ENCODE measurements at places on chromosomes 1 and 21. TPM values are rescaled to one million over a fixed set of nuclear protein-coding genes. Genes with fewer than 3 reads are reported as not detected.

KRTAP7-1 gene
- not detected for total RNA-seq

CLCA1 gene
- total RNA-seq, result not detected

RGSL1 gene
- total RNA-seq, result not detected

TEX38 gene
- total RNA-seq, result not detected

MAEL gene
- not detected for total RNA-seq

IKBKE gene
- total RNA-seq, result 21.4 TPM

SDC3 gene
- 13.1 TPM for total RNA-seq

YBEY gene
- total RNA-seq, result 7.8 TPM

CCDC27 gene
- total RNA-seq, result not detected

GRCh38 chr21:33022828-33023573 is 2.7 kb upstream of the OLIG2 start:
- DNase-seq, result no peak

DNA sequence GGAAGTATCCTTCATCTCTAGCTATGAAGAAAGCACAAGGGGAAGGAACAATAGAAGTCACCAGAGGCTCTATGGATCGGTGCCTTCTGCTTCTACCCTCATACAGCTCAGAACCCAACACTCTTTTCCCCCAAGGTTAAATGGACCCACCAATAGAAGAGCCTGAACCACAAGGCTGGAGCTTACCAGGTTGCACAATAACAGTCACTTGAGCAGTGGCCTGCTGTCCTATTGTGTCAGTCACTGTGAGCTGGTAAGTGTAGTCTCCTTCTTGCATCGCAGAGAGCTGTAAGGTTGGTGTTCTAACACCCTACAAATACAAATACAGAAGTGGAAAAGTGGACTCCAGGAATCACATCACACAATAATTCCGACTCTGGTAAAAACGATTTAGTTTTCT is 103.0 kb downstream of the KIAA0319L start:
- no peak for DNase-seq

GRCh38 chr1:168893359-168893801 is 164.4 kb upstream of the DPT start:
- no peak for DNase-seq

GRCh38 chr1:33374336-33375105 is 53.6 kb upstream of the A3GALT2 start:
- DNase-seq, result peak; percentile 89

DNA sequence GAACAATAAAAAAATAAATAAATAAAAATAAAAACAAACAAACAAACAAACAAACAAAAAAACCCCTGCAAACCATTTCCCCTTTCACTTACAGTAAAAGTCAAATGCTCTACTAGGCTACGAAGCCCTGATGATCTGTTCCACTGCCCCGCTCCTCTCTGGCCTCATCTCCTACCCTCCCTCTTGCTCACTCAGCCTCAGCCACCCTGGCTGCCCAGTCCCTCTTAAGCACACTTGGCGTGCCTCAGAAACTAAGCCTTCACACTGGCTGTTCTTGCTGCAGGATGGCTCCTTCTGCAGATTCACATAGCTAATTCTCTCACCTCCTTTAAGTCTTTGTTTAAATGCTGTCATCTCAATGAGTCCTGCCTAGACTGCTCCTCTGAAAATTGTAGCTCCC is 30.8 kb upstream of the UHMK1 start:
- no peak for DNase-seq

- no peak for DNase-seq
These were observed 86.9 kb downstream of the SMYD2 start for GRCh38 chr1:214367841-214368240.

DNA sequence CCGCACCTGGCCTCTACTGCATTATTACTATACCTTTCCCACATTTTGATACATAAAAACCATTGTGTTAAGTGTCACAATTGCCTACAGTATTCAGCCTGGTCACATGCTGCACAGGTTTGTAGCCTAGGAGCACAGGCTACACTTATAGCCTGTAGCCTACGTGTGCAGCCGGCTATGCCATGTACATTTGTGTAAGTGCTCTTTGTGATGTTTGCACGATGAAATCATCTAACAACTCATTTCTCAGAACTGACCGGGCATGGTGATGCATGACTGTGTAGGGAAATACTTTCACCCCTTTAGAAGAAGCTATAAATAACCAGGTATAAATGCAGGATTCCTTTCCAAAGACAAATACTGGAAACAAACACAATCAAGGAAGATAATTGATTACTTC is 12.1 kb downstream of the ERG start:
- peak; percentile 32 for DNase-seq

DNA sequence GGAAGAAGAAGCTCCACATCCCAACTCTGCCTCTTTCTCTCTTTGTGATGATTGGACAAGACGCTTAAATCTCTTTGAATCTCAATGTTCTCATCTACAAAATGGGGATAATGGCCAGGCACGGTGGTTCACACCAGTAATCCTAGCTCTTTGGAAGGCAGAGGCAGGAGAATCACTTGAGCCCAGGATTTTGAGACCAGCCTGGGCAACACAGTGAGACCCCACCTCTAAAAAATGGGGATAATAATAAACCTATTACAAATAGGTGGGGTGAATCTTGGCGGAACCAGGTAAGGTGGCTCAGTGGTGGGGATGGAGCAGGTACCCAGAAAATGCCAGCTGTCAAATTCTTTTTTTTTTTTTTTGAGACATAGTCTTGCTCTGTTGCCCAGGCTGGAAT is 29.4 kb upstream of the ARHGEF10L start:
- no peak for DNase-seq

GRCh38 chr1:36531833-36532232 is 49.1 kb upstream of the CSF3R start:
- no peak for DNase-seq

DNA sequence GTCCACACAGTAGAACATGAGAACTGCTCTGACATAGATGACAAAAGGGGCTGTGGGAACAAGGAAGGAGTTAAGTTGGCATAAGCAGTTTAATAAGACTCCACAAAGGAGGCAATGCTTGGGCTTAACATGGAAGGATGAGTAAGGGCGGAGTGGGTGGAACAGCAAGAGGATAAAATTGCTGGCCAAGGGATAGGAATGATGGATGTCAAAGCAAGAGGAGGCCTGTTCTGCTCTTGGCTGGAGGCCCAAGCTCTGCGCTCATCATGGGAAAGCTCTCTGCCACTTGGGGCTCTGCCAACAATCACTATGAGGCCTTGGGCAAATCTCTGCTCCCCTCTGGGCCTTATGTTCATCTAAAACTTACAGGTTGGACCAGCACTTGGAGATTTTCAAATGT is 98.3 kb upstream of the CAMK1G start:
- peak; percentile 51 for DNase-seq

DNA sequence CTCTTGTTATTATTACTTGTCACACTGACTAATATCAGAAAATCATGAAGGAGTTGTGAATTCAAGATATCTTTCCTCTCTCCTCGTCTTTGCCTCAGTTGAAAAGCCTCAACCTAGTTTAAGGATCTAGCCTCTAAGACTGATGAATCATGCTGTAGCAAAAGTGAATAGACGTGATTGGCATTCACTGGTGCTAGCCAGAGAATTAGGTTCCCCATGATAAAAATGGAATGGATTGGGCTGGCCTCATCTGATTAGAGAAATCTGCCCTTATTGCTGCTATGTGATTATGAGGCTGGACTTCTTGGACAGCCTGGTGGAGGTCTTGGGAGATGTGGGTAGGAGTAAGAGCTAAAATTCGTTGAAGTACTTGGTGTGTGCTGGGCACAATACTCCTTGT is 208.2 kb downstream of the BACH1 start:
- DNase-seq, result peak; percentile 28

DNA sequence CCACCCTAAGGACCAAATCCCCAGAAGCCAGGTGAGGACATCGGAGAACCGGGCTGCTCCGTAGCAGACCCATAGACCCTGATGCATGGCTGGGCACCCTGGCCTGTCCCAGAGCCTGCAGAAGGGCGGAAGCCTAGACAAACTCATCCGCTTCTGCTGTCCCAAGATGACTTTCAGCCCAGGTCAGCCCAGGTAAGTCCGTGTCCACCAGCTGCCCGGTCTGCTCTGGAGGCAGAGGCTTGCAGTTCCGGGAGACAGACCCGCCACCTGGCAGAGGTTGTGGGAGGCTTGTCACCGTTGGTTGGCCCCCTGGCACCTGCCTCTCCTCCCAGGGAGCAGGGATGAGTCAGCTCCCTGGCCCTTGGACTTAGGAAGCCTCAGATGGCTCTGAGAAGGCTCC is 22.8 kb upstream of the POFUT2 start:
- no peak for DNase-seq

GRCh38 chr1:115805597-115805996 is 35.3 kb downstream of the NHLH2 start:
- DNase-seq, result no peak

DNA sequence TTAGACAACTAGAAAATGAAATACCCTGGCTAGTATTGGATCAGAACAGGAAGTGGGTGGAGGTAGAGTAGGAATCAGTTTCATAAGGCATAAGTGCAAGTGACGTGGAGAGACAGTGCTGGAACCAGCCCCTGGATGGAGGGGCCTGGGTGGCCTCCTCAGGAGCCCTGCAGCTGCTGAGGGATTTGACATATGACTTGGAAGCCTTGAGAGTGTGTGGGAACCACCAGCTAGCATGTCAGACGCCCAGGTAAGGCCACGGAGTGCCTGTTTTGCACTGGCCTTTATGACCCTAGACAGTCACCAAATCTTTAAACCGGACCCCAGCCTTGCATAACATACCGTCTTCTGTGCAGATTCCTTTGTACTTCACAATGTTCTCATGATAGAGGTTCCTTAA is 94.4 kb downstream of the RAVER2 start:
- no peak for DNase-seq

GRCh38 chr1:196649990-196650389 is 1.9 kb upstream of the CFH start:
- DNase-seq, result no peak

DNA sequence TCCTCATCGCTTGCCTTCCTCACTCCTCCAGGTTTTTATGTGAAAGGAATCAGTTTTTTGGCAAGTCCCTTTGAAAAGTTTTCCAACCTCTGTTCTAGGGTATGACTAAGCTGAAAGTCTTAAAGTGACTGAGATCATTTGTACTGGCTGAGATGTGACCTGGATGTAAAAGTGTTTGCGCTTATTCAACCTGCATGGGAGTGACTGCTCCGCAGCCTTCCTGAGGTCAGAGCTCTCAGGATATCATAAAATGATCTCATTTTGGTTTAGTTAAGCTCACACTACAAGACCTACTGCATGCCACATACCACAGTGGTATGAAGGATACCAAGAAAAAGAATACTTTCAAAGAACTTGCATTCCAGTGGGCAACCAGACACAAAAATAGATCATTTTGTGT is 29.8 kb upstream of the TADA1 start:
- DNase-seq, result peak; percentile 37

- DNase-seq, result peak; percentile 1
These were observed 764.8 kb downstream of the ADGRL2 start for GRCh38 chr1:82565546-82565945.

GRCh38 chr21:17454315-17455027 is 58.4 kb upstream of the CXADR start:
- peak; percentile 92 for DNase-seq

- DNase-seq, result no peak
These were observed 39.1 kb downstream of the MATN1 start for GRCh38 chr1:30684259-30684658.

- DNase-seq, result no peak
These were observed 272.8 kb downstream of the TNR start for GRCh38 chr1:175470591-175470990.

- DNase-seq, result no peak
These were observed 14.6 kb upstream of the OR2L5 start for GRCh38 chr1:247998811-247999210.

DNA sequence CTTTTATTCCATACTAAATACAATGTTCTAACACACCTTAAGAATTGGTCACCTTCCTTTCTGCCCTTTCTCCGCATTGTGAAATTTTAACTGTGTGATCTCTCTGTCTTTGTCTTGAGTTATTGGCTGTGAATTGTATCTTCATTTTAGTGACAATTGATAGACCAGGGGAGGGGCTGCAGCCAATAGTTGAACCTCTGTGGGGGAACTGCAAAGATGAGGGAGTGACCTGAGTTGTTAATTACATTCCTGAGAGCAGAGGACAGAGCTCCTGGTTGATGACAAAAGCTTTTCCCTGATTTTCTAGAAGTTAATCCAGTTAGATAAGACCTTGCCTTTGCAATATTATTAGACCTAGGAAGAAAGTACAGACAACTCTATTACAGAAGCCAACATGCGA is 1535.7 kb downstream of the BRINP3 start:
- no peak for DNase-seq

DNA sequence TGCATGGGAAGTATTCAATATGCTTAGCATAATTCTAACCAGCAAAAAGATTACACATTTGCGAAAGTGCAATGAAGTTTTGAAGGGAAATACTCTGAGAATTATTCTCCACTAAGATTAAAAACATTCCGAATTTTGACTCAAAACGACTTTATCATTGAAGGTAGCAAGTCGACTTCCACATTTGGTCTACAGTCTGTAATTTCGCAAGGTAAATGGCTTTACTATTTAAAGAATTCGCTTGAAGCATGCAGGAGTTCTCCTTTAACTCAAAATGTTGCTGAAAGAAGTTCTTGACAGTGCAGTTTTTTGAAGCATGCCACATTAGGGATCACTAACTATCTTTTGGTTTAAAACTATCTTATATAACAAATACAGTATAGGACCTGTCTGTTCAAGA is 161.0 kb upstream of the HP1BP3 start:
- no peak for DNase-seq

DNA sequence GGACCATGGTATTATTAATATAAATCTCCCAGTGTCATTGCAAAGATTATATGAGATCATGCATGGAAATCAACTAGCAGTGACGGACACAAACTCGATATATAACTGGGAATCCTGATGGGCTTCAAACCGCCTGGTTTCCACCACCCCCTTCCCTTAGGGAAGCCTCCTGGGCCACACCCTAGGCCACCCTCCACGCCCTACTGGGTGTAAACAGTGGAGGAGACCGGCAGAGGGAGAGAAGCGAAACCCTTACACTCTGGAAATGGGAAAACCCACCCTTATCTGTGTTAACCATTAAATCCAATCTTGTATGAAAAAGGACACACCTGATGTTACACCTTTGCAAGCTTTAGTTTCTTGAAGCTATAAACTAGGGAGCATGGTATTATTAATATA is 595 bp upstream of the ZNHIT6 start:
- no peak for DNase-seq

GRCh38 chr1:115977499-115978258 is 1.4 kb downstream of the SLC22A15 start:
- DNase-seq, result no peak
